ENCODE measurements at places on chromosomes 7 and 10.

- DNase-seq, result no peak
These were observed 54.2 kb upstream of the EBF3 start for GRCh38 chr10:130018265-130018664.

GRCh38 chr7:31707089-31707488, 20.1 kb downstream of the PPP1R17 start:
- no peak for DNase-seq

- DNase-seq, result no peak
These were observed 246 bp upstream of the WDFY4 start for GRCh38 chr10:48684463-48684791.

GRCh38 chr10:57716884-57717283, 550.8 kb downstream of the IPMK start:
- no peak for DNase-seq

GRCh38 chr7:112411186-112411795, 39.0 kb upstream of the IFRD1 start:
- no peak for DNase-seq

DNA sequence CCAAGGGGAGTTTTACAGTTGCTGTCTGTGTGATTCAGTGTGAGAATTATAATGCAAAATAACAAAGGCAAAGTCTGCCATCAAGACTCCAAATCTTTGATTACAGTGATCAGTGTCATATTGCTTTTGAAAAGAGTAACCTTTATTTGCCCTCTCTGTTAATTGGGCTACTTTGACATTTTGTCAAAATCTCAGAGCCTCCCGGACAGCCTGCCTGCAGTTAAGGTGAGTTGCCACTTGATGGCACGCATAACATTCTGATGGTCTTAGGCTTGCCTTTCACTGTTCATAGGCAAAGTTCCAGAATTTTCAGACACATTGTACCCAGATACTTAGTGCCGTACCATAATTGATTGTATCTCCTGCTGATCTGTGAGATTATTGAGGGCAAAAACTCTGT, 253.5 kb downstream of the ABCA13 start:
- no peak for DNase-seq

DNA sequence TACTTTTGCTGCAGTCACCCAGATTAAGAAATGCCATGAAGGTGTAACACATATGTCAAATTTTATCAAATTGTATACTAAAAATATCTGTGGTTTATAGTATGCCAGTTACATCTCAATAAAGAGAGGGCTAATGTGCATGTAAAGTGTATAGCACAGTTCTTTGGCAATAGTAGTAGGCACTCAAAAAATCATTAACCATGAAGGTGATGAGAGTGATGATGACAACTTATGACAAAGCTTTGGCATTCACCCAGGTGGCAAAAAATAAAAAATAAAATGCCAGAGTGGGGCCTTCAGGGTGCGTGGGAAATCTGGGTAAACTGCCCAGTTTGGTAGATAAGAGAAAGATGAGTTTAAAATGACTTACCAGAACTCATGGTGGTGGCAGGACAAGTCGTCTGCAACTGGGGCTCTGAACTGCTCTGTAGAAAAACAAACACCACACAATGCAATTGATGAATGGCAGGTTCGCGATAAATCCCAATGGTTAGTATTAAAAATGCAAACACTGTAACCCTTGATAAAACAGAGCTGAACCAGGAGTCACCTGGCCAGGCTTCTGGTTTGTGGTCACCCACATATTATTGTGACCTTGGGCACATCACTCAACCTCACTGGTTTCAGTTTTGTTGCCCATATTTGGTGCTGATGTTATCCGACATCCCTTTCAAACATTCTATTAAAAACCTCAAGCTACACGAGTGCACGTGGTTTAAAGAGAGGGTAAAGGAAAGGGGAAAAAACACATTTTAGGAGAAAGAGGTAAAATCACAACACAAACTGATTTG, 120.2 kb downstream of the SORBS1 start:
- no peak for DNase-seq

- DNase-seq, result peak; percentile 63
These were observed 161.6 kb downstream of the PKD1L1 start for GRCh38 chr7:47786557-47787248.

DNA sequence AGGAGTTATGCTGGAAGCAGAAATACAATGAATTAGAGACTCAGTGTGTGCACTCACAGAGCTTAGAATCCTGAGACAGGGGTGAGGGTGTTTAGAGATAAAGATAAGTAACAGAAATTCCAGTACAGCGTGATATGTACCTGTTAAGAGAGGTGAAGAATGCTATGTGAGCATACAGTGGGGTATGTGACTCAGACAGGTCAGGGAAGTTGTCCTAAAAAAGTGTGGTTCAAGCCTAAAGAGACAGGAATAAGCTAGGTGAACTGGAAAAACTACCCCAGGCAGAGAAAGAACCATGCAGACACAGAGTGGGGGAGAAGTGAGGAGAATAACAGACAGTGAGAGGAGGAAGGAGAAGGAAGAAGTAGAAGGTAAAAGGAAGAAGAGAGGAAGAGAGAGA, 8.6 kb downstream of the SMIM30 start:
- DNase-seq, result no peak

DNA sequence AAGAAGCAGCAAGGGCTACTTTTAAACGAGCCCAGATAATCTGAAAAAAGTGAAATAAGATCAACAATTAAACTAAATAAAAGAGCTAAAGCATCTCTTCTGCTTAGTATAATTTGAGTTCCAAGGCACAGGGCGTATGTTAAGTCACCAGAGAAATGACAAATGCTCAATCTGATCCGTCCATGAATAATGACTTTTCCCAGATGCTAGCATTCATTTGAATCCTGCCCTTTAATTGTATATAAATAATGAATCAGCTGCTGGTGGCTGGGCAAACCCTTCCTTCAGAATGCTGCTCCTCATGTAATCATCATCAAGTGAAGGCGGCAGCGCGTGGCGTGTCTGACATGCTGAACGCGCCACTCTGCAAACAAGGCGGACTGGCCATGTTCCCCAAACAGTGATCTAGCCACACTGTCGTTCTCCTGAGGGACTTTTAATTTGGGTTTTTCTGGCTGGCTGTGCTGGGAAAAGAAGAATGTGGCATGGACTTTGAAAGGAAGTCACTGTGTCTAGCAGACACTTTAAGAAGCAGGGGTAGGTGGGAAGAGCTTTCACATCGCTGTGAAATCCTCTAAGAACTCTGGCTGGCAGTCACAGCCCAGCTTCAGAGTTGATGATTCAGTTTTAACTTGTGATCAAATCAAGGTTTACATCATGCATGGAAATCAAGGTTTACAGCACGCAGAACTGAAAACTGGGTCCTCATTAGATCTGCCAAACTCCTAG, 70.7 kb downstream of the BEND7 start:
- DNase-seq, result no peak

- DNase-seq, result no peak
These were observed 96.4 kb downstream of the FAS start for GRCh38 chr10:89086801-89087521.

- no peak for DNase-seq
These were observed 20.0 kb upstream of the SRI start for GRCh38 chr7:88239852-88240251.

GRCh38 chr7:141161550-141162535, 88.0 kb downstream of the TMEM178B start:
- no peak for DNase-seq

GRCh38 chr10:120513307-120513796, 56.3 kb downstream of the PLPP4 start:
- no peak for DNase-seq

GRCh38 chr7:3027005-3027845, 16.4 kb downstream of the CARD11 start:
- peak; percentile 2 for DNase-seq

DNA sequence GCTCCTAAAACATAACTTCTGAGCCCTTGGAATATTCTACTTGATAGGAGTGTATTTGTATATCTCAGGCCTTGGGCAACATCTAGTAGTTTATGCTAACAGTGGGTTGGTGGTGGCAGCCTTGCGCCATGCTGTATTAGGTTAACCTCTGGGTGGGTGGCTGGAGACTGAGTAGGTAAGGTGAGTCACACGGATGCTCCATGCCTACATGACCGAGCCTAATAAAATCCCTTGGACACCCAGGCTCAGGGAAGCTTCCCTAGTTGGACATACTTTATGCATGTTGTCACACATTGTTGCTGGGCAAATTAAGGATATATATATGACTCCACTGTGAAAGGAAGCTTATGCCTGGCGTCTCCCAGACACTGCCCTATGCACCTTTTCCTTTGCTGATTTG, 6.0 kb upstream of the DAGLB start:
- no peak for DNase-seq

DNA sequence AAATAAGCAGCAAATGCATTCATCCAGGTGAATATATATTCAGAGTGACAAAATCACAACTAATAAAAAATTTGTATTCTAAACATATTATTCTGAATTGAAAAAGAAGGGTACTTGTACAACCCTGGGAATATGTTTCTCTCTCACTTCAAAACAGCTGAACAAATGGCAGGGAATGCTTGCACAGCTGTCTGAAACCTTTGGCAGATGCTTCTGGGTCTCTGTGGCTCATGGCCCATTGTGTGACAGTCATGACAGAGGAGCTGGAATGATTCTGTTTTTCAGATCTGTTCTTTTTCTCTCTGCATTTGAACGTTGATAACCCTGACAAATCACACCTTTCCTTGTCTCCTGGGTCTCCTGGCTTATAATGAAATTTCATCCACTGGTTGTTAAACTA, 275.7 kb upstream of the FZD1 start:
- DNase-seq, result no peak
